ENCODE measurements at places on chromosomes 2 and 18. TPM values are rescaled to one million over a fixed set of nuclear protein-coding genes. Genes with fewer than 3 reads are reported as not detected.

The BOD1L2 gene
- total RNA-seq = not detected

The AGXT gene
- total RNA-seq = not detected

The ZNF804A gene
- 23.1 TPM for total RNA-seq

GRCh38 chr2:42207826-42208225 lies 38.7 kb downstream of the EML4 start:
- DNase-seq = no peak

- DNase-seq = no peak
These were observed 91.5 kb upstream of the CCBE1 start for GRCh38 chr18:59788791-59789106.

DNA sequence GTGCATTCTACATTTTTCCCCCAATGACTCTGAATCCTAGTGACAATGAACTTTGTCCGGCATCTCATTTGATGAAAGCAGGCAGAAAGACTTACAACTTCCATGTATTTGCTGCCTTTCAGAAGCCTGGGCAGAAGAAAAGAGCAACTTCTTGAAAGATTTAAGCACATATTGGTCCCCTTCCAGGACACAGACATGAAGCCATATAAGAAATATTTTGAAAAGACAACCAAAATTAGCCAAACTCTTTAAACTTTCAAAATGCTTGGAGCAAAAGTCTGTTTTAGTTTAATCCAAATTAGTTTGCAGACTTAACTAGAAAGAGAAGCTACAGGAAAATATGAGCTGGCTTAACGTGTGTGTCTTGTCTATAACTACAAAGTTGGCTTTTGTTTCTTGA lies 492.5 kb downstream of the NR4A2 start:
- DNase-seq = no peak

DNA sequence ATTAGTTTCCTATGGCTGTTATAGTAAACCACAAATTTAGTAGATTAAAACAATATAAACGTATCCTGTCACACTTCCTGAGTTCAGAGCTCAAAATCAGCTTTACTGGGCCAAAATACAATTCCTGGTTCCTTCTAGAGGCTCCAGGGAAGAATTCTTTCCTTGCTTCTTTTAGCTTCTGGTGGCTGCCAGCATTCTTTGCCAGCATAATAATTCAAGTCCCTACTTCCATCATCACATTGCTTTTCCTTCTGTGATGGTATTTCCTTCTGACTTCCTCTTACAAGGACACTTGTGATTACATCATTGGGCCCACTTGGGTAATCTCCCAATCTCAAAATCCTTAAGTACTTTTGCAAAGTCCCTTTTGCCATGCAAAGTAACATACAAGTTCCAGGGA lies 40.6 kb downstream of the MOB4 start:
- DNase-seq = no peak

GRCh38 chr2:129929321-129930290 lies 49.9 kb upstream of the RAB6C start:
- DNase-seq = no peak

DNA sequence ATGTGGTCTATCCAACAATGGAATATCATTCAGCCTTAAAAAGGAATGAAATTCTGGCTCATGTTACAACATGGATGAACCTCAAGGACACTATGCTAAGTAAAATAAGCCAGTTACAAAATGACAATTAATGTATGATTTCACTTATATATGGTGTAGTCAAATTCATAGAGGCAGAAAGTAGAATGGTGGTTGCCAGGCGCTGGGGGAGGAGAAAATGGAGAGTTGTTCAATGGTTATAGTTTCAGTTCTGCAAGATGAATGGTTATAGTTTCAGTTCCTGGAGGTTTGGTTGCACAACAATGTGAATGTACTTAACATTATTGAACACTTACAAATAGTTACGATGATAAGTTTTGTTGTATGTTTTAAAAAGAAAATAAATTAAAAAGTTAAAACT lies 79.2 kb upstream of the IL1R2 start:
- DNase-seq = no peak

DNA sequence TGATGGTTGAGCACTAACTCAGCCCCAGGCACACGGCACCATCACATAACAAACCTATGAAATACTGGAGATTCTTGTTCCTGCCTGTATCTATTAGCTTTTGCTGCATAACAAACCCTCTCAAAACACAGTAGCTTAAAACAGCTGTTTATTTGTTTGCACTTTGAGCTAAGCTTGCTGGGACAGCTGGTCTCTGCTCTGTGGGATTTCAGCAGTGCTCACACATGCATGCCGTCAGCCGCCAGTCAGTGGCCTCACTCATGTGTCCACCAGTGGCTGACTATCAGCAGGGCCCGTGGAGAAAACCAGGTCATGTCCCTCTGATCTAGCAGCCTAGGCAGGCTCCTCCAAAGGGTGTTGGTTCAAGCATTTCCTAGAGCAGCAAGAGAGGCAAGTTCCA lies 52.8 kb upstream of the RAB12 start:
- DNase-seq = no peak

The CTLA4 gene
- not detected for total RNA-seq

GRCh38 chr2:235024191-235024860 lies 72.5 kb downstream of the SH3BP4 start:
- no peak for DNase-seq

DNA sequence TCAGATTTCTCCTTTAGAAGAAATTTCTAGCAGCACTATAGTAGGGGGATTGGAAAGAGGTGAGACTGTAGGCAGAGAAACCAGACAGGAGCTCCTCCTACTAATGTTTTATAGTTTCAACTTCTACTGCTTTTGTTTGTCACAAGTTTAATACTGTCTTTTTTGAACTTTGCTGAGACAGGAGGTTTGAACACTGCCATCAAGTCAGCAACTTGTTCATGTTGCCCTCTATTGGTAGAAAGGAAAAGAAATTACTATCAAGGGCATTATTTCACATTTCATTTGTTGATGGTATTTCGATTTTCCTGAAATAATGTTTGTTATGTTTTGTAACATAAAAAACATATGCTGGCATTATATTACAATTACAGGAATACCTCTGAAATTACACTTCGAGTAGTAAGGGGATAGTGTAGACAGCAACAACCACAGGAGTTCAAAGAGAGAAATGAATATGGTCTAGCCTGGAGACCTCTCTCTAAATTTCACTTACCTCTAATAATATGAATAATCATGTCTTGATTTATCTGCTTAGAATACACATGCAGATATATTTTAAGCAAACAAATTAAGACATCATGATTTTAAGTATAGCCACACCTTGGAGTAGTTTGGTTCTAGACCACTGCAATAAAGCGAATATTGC lies 12.4 kb upstream of the CCDC88A start:
- DNase-seq = no peak

DNA sequence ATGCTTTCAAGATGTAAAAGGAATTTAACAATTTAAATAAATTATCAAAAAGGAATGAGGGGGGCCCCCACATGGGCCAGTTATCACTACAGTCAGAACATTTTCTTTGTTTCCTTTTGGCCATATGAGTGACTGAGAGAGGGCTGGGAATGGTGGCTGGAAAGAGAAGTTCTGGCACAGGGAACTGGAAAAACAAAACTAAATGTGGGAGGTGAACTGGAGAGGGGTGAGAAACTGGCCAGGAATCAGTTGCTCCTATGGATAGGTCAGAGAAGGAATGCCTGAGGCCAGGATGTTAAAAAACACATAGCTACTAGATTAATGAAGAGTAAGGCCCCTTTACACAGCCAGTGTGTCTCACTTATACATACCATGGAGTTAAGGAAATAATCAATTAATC lies 121.0 kb downstream of the RBMS1 start:
- DNase-seq = no peak
